Hippocampal formation (tissue), 2 donors: ENCODE measurements at places on chromosomes 4 and X.

- DNase-seq: no peak
These were observed 637.9 kb downstream of the FAT4 start for GRCh38 chr4:125952631-125953030.

GRCh38 chr4:1195109-1195671 lies 22.8 kb upstream of the SPON2 start:
- DNase-seq: no peak

DNA sequence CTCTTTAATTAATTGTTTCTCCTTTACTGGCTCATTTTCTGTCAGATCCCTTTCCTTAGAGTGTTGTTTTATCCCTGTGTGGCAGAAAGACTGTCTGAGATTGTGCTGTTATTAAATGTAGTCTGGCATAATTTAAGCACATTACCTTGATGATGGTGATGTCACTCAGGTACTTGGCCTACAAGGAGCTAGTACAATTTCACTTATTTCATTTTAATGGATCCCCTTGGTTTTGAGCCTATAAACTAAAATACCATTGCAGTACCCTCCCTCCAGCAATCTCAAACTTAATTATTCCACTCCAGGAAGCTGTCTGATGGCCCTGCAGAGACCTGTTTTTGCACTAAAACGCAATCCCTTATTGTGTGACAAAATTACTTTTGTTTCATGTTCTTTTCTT lies 968.6 kb downstream of the ADGRL3 start:
- DNase-seq: no peak

- DNase-seq: no peak
These were observed 449.7 kb downstream of the PCDH7 start for GRCh38 chr4:31169846-31170245.

GRCh38 chr4:40152637-40153036 lies 44.2 kb upstream of the RHOH start:
- DNase-seq: no peak

- no peak for DNase-seq
These were observed 239.4 kb upstream of the BOD1L1 start for GRCh38 chr4:13866881-13867280.

DNA sequence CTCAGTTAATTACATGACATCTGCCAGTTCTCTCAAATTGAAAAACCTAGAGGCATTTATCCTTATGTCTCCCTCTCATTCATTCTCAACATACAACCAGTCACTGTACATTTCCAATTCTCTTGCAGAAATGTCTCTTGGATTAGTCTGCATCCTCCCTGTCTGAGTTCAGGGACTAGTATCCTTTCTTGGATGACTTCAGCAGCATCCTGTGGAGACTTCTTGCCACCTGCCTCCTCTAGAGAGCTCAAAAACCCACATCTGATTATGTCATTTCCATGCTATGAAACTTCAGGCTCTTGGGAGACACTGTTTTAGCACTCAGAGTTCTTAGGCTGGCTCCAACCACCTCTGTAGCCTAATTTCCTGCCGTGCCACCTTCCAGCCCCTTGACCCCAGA lies 515.1 kb upstream of the DIPK2B start:
- no peak for DNase-seq

GRCh38 chrX:44882635-44883034 lies 9.6 kb downstream of the KDM6A start:
- DNase-seq: no peak

GRCh38 chrX:70694339-70695122 lies 214.0 kb downstream of the TEX11 start:
- no peak for DNase-seq

DNA sequence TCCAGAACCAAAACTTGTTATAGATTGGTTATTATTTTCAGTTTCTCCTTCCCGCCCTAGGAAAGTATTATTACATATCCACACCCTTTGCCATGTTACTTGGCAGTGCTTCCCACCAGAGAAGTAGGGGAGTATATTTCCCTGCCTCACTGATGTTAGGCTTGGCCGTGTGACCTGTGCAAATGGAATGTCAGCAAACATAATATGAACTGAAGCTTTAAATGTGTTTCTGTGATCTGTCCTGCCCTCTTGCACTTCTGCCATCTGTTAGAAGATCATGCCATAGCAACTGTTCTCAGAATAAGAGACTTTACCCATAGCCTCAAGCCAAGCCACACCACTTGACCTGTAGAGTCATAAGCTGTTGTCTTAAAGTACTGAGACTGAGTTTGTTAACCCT lies 36.7 kb upstream of the NEUROG2 start:
- no peak for DNase-seq
